ENCODE measurements at places on chromosomes 6 and 20.

GRCh38 chr6:87742106-87742505 lies 40.1 kb upstream of the AKIRIN2 start:
- DNase-seq = no peak

DNA sequence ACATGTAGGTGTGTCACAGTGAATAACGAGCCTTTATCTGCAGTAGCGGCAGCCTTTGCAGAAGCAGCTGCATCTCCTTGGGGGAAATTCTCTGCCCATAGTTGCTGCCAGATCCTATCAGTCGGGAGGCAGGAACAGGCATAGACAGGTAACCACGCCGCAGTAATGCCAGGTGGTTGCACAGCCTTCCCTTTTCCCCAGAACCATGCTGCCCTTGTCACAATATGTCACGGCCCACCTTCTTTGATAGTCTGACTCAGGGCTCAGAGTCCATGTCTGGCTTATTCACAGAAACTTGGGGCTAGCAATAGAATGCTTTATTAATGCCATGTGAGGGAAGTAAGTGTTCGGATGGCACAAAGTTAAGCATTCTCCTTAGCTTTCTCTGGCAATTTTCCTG lies 76.6 kb downstream of the F13A1 start:
- DNase-seq = no peak

DNA sequence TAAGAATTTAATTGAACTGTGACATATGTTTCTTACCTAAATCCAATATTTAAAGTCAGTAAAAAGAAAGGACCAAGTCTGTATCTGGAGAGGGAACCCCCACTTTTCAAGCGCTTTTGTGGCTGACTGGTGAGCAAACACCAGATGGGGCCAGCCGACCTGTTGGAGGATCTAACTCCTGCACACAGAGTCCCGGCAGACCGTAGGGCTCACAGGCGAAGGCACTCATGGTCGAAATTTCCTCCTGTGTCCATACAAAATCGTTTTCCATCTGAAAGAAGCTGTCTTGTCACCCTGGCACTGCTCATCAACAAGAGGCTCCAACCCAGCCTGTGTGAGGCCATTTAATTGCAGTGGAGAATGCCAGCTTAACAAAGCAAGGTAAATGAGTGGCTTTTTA lies 94.0 kb downstream of the SCML4 start:
- no peak for DNase-seq

GRCh38 chr6:135115411-135115810 lies 60.8 kb upstream of the HBS1L start:
- no peak for DNase-seq

GRCh38 chr20:2101057-2101864 lies at the start of gene STK35:
TSS of gene STK35 (plus strand) at chr20:2101827. CDS start at chr20:2101882, 55 bp downstream.
- DNase-seq = no peak

DNA sequence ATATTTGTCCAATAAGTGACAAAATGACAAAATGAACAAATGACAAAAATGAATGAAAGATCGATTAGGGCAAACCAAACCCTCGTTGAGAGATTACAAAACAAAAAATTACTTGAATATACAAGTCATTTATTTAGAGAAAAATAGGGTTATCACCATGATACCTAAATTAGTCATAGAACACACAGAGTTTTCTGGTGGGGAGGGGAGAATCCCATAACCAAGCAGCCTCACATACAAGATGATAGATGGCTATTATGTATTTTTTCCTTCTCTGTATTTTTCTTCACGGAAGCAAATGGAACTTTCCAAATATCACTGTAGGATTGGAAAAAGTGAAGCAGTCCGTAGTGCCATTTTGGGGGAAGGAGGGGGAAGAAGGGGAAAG lies 28.5 kb upstream of the BMP6 start:
- DNase-seq = no peak

- peak; percentile 19 for DNase-seq
These were observed 4.0 kb downstream of the ARID1B start for GRCh38 chr6:156780962-156781853.

GRCh38 chr6:134640229-134640628 lies 309.7 kb downstream of the ALDH8A1 start:
- no peak for DNase-seq

- DNase-seq = no peak
These were observed 16.1 kb downstream of the CSNK2A1 start for GRCh38 chr20:527571-527886.

DNA sequence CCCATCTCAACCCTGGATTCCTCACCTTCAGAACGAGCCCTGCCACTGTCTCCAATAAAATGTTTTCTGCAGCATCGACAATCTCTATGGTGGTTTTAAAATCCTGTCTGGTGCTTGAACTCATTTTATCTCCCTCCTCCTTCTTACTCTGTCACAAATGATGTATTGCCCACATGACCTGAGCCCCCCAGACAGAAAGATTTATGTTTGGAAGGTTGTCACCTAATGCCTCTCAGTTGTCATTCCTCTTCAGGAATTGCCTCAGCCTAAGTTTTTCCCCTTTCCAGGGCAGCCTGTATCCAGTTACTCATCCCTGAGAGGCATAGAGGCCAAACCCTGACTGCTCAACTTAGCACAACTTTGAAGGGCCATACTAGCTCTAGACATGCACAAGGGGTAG lies 9.2 kb downstream of the GPX5 start:
- DNase-seq = no peak

DNA sequence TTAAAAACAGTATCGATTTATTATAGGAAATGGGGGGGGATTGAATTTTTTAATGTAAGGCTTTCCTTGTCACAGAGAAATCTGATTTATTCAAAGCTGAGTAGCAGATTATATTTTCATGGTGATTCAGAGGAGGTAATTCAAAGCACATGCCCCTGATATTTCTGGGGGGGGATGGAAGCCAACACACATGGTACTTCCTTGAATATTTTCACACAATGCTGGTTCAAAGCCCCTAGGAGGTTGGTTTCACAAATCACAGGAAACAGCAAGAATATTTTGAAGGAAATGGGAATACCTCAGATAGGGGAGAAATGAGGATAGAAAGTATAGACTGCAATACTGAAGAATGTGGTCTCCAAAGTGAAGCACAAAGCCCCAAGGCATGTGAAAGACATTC lies 98.8 kb downstream of the RTN4IP1 start:
- DNase-seq = no peak

GRCh38 chr20:10508060-10508459 lies 73.0 kb downstream of the SLX4IP start:
- DNase-seq = no peak

DNA sequence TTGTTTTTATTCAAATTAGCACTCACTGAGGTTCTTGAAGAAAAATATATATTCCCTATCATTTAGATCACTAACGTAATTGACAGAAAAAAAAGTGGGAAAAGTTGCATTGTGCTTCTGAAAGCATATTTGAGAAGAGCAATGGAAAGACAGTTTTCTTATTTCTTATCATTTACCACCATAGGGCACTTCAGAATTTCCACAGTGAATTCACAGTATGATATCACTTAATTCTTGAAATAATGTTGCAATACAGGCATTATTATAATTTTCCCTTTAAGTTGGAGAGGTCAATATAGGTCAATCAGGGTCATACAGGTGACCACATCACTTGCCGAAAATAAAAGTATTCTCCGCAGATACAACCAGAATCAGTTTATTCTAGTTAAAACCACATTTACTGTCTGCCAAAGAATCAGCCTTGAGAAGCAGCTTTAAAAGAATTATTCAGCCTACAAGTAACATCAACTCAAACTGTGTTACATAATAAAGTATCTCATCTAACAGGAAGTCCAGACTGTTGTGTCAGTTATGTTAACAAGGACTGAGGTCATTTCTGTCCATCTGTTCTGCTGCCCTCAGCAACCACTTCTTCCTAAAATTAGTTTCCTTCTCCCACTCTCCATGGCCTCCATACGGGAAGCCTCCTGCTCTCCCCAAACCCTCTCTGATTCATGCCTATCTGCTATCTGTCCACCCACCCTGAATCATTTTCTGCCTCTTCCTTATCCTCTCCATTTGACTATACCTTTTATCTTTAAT lies 121.2 kb downstream of the SIM1 start:
- no peak for DNase-seq

GRCh38 chr6:166223079-166223478 lies 55.4 kb upstream of the TBXT start:
- DNase-seq = no peak

DNA sequence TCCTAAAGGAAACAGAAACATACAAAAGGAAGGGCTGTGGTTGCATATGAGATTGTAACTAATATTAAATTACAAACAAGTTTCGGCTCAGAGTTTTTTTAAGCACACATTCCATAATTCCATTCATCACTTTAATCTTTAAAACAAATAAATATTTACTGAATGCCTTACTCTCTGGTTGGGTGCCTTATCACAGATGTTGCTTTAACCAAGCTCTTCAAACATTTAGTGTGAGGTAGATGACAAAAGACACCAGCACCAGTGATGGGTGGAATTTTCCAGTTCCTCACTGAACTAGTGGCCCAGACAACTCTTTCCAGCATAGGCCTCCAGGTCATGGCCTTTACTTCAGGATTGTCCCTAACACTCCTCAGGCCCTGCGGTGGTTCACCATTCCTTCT lies 58.7 kb downstream of the ARHGAP18 start:
- no peak for DNase-seq

DNA sequence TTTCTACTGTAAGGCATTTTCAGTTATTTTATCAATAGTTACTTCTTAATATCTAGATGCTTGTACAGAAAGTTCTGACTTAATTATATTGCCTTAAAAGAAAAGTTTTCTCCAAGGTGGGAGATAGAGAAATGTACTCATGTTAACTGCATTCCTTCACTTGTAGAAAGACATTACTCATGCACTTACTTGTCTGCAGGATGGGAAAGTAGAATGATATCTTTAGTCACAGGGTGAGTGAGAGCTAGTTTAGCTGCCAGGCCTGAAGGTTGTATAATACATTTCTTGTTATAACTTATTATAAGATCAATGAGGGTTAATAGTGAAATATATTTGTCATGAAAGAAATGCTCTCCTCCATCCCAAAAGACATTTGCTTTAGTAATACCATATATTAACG lies 92.1 kb downstream of the CRYBG1 start:
- no peak for DNase-seq

DNA sequence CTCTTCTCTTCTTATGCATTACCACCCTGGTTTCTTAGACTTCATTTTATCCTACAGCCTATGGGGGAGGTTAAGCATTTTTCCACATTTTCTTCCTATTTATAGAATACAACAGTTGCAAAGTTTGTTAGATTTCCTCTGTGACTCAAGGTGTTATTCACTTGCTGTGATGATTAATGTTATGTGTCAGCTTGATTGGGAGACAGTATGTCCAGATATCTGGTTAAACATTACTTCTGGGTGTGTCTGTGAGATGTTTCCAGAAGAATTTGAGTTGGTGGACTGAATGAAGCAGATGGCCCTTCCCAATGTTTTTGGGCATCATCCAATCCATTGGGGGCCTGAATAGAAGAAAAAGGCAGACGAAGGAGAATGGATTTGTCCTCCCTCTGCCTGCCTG lies 131.3 kb downstream of the C6orf118 start:
- no peak for DNase-seq

GRCh38 chr6:83505356-83505755 lies 7.0 kb upstream of the PRSS35 start:
- DNase-seq = no peak

- peak; percentile 52 for DNase-seq
These were observed 278.3 kb upstream of the PLCB4 start for GRCh38 chr20:8790442-8791074.

DNA sequence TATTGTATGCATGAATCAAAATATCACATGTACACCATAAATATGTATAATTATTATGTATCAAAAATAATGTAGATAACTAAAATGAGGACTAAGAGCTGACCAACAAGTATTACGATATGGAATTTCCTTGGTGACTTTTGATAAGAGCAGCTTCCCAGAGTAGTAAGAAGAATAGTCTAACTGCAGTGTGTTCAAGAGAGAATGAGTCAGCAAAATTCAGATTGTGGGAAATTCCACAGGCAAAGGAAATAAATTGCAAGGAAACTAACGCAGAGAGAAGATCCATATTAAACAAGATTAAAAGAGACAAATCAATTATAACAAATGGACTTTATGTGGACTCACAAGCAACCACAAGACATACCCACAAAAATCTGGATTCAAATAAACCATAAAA lies 26.4 kb downstream of the FRK start:
- DNase-seq = no peak

DNA sequence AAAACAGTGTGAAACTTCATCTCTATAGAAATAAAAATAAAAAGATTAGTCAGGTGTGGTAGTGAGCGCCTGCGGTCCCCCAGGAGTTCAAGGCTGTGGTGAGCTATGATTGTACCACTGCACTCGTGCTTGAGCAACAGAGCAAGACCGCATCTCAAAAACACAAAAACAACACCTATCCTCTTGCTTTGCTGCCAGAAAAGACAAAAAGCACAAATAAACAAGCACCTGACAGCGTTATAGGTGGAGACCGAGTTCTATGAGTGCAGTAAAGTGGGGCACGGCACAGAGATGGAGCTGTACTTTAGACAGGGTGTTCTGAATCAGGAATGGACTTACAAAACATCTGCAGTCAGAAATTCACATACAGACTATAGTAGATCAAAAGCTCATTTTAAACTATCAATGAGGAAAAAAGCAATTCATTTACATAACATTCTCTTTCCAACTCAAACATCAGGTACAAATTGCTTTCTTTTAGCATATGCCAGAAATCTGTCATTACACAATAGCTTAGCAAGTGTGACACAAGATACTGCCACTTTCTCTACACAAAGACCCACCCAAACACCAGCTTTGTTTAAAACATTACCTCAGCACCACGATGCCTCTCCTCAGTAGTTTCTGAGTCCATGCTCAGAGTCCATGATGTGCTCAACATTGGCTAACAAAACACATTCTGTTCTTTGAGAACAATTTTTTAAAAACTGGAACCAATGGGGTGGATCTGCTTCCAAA lies 10.1 kb downstream of the EZR start:
- no peak for DNase-seq

DNA sequence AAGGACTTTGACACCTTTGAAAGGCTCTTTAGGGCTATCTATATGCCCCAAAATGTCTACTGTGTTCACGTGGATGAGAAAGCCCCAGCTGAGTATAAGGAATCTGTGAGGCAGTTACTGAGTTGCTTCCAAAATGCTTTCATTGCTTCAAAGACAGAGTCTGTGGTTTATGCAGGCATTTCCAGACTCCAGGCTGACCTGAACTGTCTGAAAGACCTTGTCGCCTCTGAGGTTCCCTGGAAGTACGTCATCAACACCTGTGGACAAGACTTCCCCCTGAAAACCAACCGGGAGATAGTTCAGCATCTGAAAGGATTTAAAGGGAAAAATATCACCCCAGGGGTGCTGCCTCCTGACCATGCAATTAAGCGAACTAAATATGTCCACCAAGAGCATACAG lies 65.2 kb downstream of the GCNT2 start:
- DNase-seq = no peak

- no peak for DNase-seq
These were observed 38.9 kb downstream of the SAMD5 start for GRCh38 chr6:147547369-147547902.

GRCh38 chr6:34555007-34555322 lies 1.2 kb downstream of the SPDEF start:
- DNase-seq = no peak

DNA sequence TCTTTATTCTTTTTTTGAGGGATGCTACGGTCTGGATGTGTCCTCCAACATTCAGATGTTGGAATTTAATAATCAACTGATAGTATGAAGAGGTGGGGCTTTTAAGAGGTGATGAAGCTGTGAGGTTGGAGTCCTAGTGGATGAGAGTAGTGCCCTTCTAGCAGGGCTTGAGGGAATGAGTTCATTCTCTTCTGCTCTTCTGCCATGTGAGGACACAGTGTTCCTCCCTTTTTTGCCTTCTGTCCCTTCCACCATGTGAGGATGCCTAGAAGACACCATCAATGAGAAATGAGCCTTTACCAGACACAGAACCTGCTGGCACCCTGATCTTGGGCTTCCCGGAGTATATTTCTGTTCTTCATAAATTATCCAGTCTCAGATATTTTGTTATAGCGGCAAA lies 82.1 kb upstream of the MLIP start:
- DNase-seq = no peak
